AG04449 (cell line): ENCODE measurements at places on chromosomes 3 and 15.

DNA sequence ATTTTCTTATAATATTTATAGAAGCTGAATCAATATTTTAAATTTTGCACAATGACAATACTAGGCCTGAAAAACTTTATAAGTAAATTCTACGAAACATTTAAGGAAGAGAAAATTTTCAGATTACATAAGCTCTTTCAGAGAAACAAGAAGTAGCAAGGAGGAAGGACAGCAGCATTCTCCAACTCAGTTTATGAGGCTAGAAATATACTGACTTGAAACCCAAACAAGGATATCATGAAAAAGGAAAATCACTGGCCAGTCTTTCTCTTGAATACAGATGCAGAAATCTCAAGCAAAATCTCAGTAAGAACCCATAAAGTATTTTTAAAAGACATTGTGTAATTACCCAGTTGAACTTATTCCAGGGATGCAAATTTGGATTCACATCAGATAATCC is 121.3 kb downstream of the STAC start:
- DNase-seq = no peak

DNA sequence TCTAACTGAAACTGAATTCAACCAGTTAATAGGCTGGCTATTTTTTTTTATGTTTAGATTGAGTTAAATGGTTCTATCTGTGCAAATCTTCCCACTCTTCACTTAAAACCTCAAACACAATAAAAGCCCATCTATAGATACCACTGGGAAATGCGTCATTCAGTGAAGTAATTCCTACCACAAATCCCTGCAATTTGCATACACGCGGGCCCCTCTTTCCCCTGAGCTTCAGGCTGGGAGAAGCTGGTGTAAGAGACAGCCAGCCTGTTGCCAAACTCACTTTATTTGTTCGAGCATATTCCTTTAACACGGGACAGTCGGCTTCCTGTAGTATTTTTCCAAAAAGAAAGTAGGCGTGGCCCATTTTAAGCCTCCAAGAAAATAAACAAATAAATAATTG is 26.0 kb upstream of the MCTP2 start:
- peak; percentile 86 for DNase-seq

- no peak for DNase-seq
These were observed 54.0 kb downstream of the CHCHD6 start for GRCh38 chr3:126758026-126758425.

DNA sequence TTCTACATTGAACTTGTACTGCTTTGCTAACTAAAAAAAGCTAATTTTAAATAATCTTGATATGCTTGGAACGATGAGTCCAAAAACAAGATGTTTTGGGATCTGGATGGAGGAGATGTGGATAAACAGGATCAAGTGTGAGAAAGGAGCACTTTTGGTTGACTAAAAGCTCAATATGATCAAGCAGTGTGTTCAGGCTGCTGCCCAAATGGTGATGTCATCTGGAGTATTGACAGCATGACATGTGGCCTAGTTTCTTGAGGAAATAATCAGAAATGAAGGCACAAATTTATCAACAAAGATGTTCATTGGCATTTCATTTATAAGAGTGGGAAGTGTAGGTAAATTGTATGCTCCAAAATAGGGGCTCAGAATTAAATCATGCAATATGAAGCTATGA is 161.2 kb downstream of the SOX2 start:
- no peak for DNase-seq

- no peak for DNase-seq
These were observed 31.8 kb upstream of the DCLK3 start for GRCh38 chr3:36796161-36796560.

- no peak for DNase-seq
These were observed 20.6 kb downstream of the SMARCC1 start for GRCh38 chr3:47761046-47761445.

DNA sequence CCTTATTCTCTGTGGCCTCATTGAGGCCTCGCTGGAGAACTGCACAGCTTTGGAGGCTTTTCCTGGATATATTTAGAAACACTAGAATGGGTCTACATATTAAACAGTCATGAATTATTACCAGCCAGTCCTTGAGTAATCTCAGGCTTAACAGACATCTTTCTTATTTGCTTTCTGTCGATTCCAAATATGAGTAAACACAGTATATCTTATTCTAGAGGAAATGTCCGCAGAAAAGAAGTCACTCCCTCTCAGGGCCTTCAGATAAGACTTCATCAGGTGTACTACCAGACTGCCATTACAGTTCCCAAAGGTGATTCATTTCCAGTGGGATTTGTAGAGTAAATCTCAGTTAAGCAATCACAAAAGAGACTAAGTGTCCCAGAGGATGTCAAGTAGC is 310.7 kb downstream of the RBMS3 start:
- no peak for DNase-seq

DNA sequence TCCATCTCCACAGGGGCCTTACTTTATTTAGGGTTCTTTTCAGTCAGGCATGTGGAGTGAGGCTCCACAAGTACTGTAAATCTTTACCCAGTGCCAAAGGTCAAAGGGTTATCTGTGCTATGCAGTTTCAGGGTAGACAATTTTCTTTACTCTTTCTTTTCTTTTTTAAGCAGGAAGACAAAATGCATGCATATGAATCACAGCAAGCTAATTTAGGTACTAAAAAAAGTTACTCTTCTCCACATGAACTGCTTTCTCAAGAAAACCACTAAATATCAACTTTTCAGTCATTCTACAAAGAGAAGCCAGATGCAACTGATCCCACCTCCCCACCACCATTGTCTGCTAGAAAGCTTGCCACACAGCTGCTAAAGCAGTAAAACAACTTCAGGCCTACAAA is 73.3 kb upstream of the PYGO1 start:
- DNase-seq = no peak

GRCh38 chr3:178436773-178437172 is 99.5 kb upstream of the KCNMB2 start:
- DNase-seq = no peak

DNA sequence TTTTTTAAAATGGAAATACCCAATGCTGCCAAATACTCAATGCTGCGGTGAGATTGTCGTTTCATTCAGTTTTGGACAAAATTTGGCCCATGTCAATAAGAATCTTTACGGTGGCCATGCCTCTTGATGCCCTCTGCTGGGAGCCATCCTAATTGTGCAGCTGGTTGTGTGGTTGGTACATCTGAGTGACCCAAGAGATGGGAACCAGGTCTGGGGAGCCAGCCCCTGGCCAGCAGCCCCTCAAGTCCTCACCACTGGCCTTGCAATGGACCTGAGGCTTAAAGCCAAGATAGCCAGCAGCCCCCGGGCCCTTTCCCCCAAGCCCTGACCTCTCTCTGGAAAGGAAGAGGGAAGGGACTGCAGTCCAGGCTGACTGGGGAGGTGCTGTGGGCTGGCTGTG is 36.4 kb upstream of the ESYT3 start:
- DNase-seq = no peak
